ENCODE measurements at places on chromosomes 16 and 17.

GRCh38 chr17:48335858-48336500 lies 94.0 kb downstream of the SKAP1 start:
- DNase-seq, result no peak

GRCh38 chr17:5800646-5801045 lies 216.3 kb upstream of the NLRP1 start:
- no peak for DNase-seq

- no peak for DNase-seq
Observed at GRCh38 chr16:80716564-80717139, 87.7 kb downstream of the CDYL2 start.

GRCh38 chr16:6560306-6561100 lies 772.1 kb upstream of the RBFOX1 start:
- DNase-seq, result no peak

DNA sequence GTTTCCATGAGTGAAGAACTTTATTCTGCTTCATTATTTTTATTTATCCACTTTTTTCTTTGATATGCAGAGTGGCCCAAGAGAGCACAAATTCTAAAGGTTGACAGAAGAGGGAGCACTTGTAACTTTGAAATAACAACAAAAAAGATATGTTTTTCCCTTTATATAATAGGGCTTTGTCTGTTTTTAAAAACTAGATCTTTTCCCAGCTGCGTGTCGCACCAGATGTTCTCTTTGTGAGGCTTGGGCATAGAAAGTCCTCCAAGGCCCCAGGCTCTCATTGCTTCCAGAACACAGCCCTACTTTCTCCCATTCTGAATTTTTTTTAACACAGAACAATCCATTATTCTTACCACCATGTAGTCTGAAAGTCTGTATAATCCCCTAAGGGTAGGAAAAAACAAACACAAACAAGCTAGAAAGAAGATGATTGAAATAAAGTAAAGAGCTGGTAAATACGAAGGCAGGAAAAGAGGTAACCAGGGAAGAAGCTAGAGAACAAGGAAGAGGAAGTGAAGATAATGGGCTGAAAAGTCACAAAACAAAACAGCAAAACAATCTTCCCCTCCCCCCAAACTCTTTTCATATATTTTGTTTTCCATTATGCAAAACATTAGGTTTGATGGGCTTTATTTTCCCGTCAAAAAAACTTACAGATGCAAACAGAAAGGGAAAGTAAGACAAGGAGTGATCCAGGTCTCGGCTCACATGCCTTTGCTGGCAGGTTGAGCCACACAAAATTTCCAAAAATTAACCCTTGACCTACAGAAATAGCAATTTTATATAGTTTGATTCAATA lies 160.4 kb downstream of the ABCA8 start:
- no peak for DNase-seq

GRCh38 chr16:10078541-10078949 lies 103.7 kb downstream of the GRIN2A start:
- DNase-seq, result no peak

DNA sequence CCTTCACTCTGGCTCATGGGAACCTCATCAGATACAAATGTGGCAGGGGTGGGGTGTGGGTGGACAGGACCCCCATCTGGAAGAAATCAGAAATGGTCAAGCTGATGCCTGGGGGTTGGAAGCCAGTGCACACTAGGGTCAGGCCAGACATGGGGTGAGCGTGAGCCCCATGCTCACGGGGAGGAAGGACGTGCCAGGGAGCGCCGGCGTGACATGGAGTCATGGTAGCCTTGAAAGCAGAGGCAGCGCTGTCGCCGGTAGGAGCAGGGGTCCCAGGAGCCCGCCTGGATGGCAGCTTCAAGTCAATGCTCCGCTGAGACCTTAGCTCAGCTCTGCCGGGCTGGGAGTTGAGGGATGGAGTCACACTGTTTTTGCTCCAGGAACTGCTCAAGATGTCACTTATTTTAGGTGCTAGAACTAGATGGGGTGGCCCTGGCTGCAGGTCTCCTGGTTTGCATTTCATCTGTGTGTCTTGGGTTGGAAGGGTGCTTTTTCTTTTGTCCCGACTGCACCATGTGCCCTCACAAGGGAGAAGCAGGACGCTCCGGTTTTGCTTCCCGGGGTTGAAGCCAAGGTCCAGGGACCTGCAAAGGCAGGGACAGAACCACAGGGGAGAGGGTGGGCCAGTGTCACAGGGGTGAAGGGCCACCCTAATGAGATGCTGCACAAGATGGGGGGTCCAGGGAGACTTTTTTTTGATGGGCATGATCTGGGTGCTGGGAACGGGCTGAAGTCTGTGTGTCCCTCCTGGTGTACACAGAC lies 51.4 kb downstream of the USP22 start:
- DNase-seq, result no peak
